Ovary (tissue), 10 donors: ENCODE measurements at places on chromosomes 12 and 14. TPM values are rescaled to one million over a fixed set of nuclear protein-coding genes. Genes with fewer than 3 reads are reported as not detected.

MMP19 gene
- 30.9 TPM for total RNA-seq

EID3 gene
- total RNA-seq = 9.2 TPM

INF2 gene
- total RNA-seq = 40.7 TPM

DTX1 gene
- 1.5 TPM for total RNA-seq

PCED1B gene
- 13.0 TPM for total RNA-seq

PIK3C2G gene
- total RNA-seq = 0.07 TPM

DNA sequence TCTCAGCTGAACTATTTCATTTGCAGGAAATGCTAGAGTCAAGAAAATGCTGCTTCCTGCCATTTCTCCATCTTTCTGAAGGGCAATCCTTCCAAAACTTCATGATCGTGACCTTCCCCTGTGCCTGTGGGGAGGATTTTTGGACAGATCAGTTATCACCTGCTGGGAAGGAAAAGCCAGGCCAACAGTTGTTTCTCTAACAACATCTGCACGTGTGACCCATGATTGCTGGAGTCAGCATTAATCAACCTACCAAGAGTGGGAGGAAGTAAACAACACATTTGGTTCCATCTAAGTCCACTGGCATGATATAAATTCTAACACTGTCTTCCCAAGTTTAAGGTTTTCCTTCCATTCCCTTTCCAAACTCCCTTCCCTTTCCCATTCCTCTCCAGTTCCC lies 172.7 kb downstream of the APAF1 start:
- DNase-seq = no peak

- DNase-seq = no peak
Observed at GRCh38 chr14:61609191-61609843, 86.0 kb upstream of the HIF1A start.

GRCh38 chr14:83463500-83464098 lies 1929.9 kb upstream of the SEL1L start:
- no peak for DNase-seq

DNA sequence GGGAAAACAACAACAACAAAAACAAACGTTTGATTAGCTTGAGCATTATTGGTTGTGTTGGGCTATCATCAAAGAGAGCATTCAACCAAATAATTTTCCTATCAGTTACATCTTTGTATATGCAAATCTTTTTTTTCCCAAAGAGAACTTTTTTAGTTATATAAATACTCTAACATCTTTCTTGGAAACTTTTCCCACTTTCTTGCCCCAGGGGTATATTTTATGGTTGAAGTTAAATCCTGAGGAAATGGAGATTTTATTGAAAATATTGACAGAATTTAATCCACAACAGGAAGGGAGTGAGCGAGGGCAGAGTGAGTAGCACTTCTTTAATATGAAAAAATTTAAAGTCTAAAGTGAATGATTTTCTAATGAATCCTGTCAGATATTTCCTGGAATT lies 120.9 kb upstream of the NPAS3 start:
- no peak for DNase-seq

DNA sequence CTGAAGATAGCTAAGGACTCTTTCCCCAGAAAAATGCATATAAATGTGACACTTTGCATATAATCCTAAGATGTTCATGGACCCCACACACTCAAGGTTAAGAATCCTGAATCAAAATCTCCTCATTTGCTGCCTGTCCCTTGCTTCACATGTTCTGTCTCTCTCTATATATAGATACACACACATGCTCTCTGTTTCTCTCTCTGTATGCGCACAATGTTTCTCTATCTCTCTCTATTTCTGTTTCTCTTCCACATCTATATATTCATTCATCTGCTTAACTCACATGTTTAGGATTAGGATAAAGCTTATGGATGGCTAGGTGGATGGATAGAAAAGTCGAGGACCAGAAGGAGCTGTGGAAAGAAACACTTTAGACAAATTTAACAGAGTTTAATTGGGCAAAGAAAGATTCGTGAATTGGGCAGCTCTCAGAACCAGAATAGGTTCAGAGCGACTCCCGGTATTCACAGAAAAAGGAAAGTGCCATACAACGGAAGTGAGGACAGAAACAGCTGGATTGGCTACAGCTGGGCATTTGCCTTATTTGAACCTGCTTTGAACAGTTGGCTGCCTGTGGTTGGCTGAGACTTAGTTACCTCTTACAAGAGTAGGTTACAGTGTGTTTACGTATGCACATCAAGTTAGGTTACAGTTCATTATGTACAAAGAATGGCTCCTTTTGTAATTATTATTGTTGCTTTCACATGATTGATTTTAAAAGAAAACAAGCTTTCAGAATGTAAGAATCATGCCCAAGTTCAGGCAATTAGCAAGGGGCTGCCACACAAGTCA lies 57.6 kb downstream of the EMP1 start:
- DNase-seq = no peak

DNA sequence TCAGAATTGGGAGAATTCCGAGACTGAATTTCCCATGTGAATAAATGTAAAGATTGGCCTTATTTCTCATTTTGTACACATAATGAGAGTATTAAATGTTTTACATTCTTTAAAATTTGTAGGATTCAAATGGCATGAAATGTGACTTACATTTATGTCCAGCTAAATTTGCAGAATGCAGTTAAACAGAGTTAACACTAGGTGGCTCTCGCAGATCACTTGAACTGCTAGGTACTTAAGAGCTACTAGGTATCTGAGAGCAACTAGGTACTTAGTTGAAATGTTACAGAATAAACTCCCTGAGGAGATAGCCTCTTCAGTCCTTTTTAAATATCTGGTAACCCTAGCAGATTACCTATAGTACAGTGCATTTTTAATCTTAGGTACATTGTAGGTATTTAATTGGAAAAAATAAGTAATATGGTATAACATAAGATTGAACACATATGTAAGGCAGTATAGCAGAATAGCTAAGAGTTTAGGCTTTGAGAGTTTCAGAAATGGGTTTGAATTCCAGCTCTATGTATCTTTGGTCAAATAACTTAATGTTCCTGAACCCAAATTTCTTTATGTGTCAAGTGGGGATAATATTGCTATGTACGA lies 73.8 kb downstream of the KIAA0586 start:
- DNase-seq = no peak

- DNase-seq = no peak
Observed at GRCh38 chr12:17159506-17160300, 553.7 kb upstream of the LMO3 start.

GRCh38 chr12:126891789-126892188 lies 1375.2 kb upstream of the TMEM132C start:
- DNase-seq = no peak

DNA sequence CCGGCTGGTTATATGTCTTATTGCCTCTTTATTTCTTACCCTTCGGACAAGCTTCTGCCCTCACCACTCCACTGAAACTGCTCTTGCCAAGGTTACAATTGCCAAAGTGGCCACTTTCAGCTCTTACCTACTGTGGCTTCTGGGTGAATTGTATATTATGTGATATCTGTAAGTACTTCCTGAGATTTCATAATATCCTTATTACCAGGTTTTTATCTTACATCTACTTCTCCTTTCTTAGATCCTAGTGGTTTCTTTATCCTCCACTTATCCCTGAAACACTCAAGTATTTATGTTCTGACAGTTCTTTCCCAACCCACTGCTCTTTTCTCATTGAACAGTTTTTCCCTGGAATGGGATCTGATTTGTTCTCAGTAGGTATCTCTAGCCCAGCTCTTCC lies 10.5 kb downstream of the CELA1 start:
- no peak for DNase-seq

DNA sequence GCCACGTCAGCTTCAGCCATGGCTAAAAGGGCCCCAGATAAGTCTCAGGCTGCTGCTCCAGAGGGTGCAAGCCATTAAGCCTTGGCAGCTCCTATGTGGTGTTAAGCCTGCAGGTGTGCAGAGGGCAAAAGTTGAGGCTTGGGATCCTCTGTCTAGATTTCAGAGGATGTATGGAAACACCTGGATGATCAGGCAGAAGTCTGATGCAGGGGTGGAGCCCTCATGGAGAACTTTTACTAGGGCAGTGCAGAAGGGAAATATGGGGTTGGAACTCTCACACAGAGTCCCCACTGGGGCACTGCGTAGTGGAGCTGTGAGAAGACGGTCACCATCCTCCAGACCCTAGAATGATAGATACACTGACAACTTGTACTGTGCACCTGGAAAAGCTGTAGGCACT lies 47.9 kb downstream of the SDR9C7 start:
- DNase-seq = no peak

DNA sequence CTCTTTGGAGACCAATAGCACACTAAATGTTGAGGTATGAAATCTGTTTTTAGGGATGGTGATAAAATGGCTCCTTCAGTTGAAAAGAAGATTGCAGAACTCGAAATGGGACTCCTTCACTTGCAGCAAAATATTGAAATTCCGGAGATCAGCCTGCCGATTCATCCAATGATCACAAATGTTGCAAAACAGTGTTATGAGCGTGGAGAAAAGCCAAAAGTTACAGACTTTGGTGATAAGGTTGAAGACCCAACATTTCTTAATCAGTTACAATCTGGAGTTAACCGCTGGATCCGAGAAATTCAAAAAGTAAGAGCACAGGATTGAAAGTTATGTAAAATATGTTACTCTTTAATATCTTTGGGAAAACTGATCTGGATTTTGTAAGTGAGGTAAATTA lies 15.3 kb downstream of the DYNC1H1 start:
- DNase-seq = no peak

GRCh38 chr12:8034802-8035201 lies 2.3 kb downstream of the FOXJ2 start:
- no peak for DNase-seq
